Stimulated activated CD4-positive, alpha-beta T cell treated with anti-CD3 and anti-CD28 coated beads, Interleukin-1b, Interleukin-23, amount 100 ng/mL, for 24 hours (primary cell): ENCODE measurements at places on chromosomes 5 and 9.

DNA sequence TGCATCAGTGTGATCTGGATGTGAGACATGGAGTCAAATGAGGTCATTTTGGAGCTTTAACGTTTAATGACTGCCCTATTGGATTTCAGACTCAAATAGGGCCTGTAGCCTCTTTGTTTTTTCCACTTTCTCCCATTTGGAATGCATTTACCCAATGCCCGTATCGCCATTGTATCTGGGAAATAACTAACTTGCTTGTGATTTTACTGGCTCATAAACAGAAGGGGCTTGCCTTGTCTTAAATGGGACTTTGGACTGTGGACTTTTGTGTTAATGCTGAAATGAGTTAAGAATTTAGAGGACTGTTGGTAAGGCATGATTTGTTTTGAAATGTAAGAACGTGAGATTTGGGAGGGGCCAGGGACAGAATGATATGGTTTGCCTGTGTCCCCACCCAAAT is 494.6 kb downstream of the CHSY3 start:
- no peak for DNase-seq

DNA sequence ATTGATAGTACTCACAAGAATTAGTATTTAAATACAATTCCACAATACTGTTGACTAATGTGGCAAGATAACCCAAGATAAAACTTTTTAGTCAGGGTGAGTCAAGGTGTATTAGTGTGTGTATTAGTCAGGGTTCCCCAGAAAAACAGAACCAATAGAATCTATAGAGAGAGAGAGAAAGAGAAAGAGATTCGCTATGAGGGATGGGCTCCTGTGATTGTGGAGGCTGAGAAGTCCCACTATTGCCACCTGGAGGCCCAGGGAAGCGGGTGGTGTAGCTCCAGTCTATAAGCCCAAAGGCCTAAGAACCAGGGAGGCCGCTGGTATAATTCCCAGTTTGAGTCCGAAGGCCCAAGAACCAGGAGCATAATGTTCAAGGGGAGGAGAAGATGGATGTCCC is 10.0 kb upstream of the SHISAL2B start:
- DNase-seq = no peak

DNA sequence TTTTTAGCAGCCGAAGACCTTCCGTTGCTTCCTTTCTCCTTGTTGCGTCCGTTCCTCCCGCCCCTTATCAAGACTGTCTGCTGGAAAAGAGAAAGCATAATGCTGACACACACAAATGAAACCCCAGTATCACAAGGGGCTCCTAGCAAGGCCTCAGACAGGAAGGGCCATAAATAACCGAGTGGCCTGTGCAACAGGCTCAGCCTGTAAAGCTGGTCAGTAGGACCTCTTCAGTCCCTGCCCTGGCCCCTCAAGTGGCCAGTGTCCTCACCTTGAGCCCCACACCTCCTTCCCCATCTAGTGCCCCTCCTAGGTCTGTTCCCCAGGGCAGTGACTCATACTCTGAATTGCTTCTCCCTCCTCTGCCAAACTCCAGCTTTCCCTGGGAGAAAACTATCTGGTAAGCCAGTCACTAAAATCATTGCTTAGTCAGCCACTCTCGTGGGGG is 174.6 kb upstream of the IL12B start:
- no peak for DNase-seq

DNA sequence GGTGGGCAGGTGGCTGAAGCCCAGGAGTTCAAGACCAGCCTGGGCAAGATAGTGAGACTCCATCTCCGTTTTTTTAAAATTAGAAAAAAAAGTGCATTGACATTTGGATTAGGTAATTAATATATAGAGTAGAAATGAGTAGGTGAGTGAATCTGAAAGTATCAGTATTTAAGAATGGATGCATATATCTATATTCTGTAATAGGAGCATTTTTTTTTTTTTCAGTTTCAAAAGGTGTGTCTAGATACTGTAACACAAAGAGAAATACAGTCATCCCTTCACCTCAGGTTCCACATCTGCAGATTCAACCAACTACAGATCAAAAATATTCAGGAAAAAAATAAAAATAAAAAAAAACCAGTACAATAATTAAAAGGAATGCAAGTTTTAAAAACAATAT is 50.8 kb downstream of the RBM27 start:
- no peak for DNase-seq

DNA sequence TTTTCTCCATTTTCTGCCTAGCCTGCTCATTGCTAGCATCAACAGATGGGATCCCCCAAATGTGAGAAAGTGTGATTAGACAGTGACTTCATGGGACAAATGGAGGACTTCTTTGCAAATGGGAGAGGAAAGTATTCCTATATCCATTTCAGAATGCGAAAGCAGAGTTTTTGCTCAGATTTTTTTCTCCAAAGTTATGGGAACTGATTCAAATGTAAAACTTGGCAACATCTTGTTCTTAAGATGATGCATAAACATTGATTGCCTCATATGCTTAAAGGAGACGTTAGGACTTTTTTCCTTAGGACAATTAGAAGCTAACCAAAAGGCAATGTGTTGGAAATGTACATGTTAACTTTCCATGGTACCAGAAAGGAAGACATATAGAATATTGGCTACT is 704.3 kb upstream of the ZNF608 start:
- no peak for DNase-seq
